ENCODE measurements at places on chromosomes 11 and 22.

DNA sequence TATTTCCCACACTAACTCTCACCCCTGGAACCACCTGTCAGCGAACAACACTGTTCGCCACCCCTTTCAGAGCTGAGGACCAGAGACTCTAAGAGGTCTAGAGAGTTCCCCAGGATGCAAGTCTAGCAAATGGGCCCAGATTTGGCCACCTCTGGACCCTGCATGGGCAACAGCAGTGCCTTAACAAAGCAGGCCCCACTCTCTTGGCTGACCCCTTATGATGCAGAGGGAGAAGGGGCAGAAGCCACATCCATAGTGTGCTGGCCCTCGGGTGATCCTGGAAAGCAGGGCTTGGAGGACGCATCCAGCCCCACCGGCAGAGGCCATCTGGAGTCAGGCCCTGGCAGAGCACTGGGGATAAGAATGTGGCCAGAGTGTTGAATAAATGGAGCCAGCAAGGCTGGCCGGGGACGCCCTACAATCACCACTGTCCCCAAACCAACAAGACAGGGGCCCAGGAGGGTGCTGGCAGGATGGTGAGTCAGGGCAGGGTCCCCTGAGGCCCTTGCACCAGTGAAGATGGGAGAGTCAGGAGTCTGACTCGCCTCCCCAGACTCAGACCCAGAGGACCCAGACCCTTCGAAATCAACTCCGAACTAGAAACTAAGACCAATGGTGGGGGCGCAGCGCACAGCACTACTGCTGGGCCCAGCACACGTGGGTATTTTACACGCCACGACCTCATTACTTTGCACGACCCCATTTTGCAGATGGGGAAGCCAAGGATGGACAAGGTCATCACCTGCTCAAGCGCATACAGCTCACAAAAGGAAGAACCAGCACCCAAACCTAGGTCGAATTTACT, 6.5 kb downstream of the CSNK1E start:
- DNase-seq = no peak

GRCh38 chr11:69244266-69244665, 49.7 kb upstream of the MYEOV start:
- no peak for DNase-seq

- no peak for DNase-seq
Measured at GRCh38 chr22:32043391-32043790, 330 bp downstream of the SLC5A1 start.

GRCh38 chr22:17562906-17563870, at the start of gene SLC25A18:
SLC25A18 (plus strand) TSS chr22:17563498; CDS start chr22:17579945, 16,447 bp downstream.
- DNase-seq = no peak

GRCh38 chr11:6681949-6682348, 1.2 kb downstream of the MRPL17 start:
- DNase-seq = no peak

DNA sequence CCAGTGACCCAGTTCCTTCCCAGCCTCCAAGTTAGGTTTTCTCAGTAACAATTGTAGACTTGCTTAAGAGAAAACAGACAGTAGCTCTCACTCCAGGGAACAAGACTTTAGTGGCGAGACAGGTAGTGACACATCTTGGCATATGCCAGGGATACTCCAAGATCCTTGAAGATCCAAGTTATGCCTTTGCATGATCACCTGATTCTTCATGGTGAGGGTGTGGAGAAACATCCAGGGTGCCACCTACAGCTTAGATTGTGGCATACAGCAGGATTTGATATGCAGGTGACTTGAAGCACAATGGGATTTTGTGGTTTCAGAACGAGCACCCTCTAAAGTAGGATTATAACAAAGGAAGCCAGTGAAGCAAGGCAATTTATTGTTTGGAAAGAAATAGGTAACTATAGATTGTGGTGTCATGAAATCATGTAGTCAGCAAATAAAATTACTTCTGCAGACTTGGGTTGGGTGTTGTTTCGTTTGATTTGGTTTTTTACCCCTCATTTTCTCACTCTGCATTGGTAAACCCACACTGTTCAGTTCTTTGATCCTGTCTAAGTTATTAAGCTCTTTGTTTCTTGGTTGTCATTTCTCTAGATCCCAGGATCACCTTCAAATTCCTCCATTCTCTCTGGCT, 9.2 kb downstream of the POU2AF3 start:
- DNase-seq = no peak

- no peak for DNase-seq
Measured at GRCh38 chr11:72544589-72544988, 110.3 kb upstream of the CLPB start.

- no peak for DNase-seq
Measured at GRCh38 chr11:26571861-26572654, at the start of gene MUC15. MUC15 (minus strand) TSS chr11:26572263; CDS start chr11:26567094, 5,169 bp downstream.

- DNase-seq = no peak
Measured at GRCh38 chr22:49373289-49373666, 454.4 kb downstream of the BRD1 start.

DNA sequence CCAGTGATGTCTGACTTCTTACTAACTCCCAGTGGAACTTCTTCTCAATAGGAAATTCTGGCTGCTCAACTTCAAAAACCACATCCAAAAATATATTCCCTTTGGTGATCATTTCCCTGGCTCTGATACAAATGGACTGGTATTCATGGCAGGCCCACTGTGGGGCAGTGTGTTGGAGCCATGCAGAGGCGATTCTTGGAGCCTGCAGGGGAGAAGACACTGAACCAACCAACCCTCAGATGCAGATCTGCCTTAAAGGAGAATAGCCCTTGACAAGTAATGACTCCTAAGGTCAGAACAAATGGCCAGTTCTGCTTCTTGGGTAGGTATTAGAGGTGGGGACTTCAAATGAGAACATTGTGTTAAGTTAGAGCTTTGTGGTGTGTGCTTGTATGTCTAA, 12.2 kb downstream of the OR4D9 start:
- DNase-seq = no peak

GRCh38 chr11:61336171-61336935, 3.3 kb downstream of the TKFC start:
- peak; percentile 60 for DNase-seq

DNA sequence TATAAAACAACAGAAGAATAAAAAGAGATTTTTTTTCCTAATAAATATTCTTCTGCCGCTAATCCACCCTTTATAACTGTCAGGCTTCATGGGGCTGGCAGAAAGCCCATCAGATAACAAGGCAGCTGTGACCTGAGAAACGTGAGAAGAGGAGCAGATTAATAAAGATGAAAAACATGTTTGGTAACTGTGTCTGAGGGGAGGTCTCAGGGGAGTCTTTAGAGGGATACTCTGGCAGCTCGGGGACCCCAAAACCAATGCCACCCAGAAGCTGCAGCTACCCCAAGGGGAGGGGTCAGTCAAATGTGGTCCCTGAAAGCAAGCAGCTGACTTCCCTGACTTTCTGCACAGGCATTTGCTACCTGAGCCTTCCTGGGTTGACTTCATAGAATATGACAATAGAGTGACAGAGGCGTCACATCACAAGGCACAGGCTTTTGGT, 48.4 kb upstream of the POU2AF1 start:
- no peak for DNase-seq

DNA sequence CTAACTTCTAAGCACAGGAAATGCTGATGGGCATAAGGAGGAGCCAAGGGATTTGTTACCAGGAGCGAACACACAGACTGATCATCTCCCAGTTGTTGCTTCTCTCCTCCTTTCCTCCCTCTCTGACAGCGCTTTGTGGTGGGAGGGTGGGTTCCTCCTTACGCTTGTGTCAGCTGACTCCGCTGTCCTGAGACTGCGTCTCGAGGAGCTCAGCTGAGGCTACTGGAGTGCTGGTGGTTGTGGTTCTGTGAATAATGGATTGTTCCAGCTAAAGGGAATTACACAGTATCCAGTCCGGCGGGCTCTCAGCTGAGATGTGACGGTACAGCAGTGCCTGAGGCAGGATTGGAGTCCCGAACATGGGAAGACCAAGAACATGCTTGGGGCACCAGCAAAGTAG, 113.4 kb downstream of the CTNND1 start:
- DNase-seq = no peak

DNA sequence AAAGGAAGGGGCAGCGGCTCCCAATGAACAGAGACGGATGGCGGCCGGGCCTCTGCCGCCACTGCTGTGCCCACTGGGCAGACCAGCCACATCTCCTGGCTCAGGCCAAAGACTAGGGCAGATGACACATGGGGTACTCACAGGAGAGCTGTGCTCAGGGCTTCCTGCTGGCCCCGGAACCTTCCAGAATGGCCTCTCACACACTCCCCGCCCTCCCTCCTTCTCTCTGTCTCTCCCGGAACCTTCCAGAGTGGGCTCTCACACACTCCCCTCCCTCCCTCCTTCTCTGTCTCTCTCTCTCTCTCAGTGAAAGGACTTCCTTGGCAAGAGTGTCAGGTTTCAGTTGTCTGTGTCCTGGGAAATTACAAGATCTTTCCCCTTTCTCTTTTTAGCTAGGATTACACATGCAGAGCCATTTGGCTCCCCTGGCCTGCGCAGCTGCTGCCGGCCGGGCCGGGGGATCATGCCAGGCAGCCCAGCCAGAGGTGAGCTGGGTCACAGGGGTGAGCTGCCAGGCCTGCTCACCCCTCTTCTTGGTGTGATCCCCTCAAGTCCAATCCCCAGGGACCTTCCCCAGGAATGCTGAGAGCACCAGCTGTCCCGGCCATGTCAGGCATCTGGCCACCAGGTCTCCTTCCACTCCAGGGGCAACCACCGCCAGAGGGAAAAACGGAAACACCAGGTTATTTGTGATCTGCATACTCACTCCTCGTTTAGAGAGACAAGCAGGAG, 45.3 kb upstream of the ADA2 start:
- no peak for DNase-seq

GRCh38 chr22:36729321-36729720, 25.8 kb upstream of the CACNG2 start:
- no peak for DNase-seq

- no peak for DNase-seq
Measured at GRCh38 chr11:5242933-5243815, 6.5 kb downstream of the HBG1 start.

- no peak for DNase-seq
Measured at GRCh38 chr11:43952401-43953342, 10.2 kb downstream of the C11orf96 start.

- DNase-seq = no peak
Measured at GRCh38 chr11:62980133-62980760, 4.5 kb downstream of the SLC22A6 start.

DNA sequence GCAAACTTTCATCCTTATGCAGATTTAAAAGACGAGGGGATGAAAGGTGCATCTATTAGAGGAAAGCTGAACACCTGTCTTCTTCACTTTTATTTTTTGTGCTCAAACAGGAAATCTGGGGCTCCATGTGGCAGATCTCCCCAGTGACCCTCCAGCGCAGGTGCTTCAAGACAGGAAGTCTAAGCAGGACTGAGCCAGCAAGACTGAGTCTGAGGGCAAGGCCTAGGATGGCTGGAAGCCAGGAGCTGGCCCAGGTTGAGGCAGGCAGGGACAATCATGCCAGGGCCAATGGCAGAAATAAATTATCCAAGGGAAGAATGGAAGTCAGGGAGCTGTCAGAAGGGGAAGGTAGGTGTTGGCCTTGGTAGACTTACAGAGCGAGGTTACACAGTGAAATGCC, 101.1 kb upstream of the SPON1 start:
- DNase-seq = no peak

DNA sequence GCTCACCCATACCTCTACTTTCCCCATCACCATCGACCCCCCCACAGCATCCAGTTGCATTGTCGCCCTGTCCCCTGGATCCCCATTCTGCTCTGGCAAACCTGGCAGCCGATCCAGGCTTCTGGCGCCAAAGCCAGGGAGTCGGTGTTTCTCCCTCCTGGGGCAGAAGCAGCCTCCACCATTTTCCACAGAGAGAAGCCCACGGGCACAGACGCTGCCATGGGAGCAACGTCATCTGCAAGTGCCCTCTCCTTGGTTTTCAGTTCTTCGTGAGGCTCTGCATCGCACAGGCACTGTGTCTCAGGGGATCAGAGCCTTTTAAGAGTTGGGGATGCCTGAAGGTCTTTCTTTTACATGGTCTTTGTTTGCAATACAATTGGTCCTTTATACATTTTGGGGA, 2.3 kb downstream of the YPEL4 start:
- no peak for DNase-seq

DNA sequence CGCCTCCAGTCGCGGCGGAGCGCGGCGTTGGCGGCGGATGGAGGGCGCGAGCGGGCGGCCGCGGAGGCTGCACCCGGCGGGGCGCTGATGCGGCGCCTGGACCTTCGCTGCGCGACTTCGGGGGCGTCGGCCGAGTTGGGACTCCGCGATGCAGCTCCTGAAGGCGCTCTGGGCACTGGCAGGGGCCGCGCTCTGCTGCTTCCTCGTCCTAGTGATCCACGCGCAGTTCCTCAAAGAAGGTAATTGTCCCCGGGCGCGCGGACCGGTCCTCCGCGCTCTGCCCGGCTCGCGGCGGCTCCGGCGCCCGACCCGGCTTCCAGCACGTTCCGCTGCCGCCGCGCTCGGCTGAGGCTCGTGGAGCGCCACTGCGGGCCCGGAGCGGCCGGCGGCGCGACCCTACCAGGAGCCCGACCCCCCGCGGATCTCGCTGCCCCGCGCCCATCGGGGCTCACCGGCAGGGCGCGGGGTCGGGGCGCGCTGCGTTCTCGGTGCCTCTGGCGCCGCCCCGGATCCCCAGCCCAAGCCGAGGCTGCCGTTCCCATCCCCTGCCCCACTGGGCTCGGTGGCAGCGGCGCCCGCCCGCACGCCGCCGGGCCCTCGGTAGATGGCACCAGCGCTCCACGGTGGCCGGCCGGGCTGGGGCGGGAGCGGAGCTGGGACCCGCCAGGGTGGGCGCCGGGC, 1251.2 kb downstream of the BRD1 start:
- DNase-seq = no peak

- DNase-seq = no peak
Measured at GRCh38 chr11:128551611-128552335, 35.6 kb downstream of the ETS1 start.

DNA sequence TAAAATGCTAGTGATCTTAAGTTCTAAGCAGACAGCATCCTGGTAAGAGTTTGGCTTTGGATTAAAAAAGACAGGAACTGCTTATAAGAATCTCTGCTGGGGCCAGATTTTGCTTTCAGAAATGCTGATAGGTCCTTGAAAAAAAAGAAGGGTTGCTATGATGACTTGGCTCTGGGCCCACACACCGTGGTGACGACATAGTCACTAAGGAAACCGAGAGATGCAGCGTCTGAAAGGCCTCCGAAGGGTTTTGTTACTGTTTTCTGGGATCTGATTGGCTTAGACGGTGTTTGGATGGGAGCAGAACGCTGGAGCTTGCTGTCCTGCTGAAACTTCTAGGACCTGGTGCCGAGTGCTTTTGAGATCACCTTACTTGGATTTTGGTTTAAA, 8.4 kb downstream of the FAM118A start:
- peak; percentile 67 for DNase-seq

Measured in stimulated activated CD8-positive, alpha-beta memory T cell treated with anti-CD3 and anti-CD28 coated beads, Interleukin-7, amount 100 ng/mL, for 1 hour (primary cell).